ENCODE measurements at places on chromosomes 11 and 22. TPM values are rescaled to one million over a fixed set of nuclear protein-coding genes. Genes with fewer than 3 reads are reported as not detected.

Gene OR4D5
- not detected for total RNA-seq

Gene CCDC87
- 0.55 TPM for total RNA-seq

Gene RHOD
- not detected for total RNA-seq

Gene MS4A7
- total RNA-seq: not detected

Gene MS4A1
- total RNA-seq: 0.70 TPM
